NK-92 treated with Interleukin-12 subunit alpha and Interleukin-12 subunit beta, amount 100 ng/mL, for 24 hours (cell line): ENCODE measurements at places on chromosomes 1 and 21.

- DNase-seq, result no peak
Measured at GRCh38 chr21:29163341-29164115, 33.1 kb downstream of the MAP3K7CL start.

- no peak for DNase-seq
Measured at GRCh38 chr1:29284961-29285560, 48.7 kb downstream of the PTPRU start.

GRCh38 chr1:65581119-65581518 lies 160.7 kb downstream of the LEPR start:
- DNase-seq, result no peak

DNA sequence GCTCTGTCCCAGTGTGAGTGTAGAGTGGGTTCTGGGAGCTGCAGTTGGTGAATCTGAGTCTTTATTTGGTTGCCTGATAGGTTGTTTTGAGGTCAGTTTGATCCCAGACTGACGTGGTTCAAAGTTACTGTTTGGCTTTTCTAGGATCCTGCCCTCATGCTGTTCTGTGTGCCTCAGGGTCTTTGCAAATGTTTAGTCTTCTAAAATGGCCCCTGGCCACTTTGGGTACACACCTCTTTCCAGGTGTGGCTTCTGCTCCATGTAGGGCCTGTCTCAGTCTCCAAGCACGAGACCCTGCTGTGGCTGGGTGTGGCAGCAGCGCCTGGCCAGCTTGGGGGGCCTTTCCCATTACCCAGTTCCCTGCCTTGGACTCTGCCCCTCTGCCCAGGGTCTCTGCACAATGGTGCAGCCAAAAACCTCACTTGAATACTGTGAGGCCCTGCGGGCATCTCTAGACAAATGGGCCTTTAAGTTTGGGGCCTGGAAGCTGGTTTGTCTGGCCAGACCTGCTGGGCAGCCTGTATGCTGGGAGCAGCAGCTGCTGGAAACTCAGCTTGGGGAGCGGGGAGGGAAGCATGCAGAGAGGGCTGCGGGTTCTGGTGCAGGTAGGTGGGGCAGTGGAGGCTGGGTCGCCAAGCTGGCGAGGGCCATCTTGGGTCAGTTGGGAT lies 5.6 kb downstream of the PTPRF start:
- DNase-seq, result no peak

DNA sequence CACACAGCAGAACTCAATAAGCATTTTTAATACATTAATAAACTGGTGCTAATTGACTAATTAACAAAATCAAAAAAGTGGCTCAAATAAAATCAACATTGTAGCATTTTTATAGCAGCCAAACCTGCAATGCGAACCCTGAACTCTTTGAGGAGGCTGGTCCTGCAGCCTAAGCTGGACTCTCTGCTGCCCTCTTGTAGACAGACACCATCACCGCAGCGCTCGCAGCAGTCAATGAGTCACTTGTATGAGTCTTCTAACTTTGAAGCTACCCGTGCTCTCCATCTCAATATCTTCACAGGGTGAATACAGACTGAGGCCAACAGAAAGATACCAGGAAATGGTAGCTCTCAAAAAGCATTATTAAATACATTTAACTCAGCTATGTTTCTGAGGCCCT lies 9.7 kb upstream of the KRTAP7-1 start:
- peak; percentile 23 for DNase-seq

DNA sequence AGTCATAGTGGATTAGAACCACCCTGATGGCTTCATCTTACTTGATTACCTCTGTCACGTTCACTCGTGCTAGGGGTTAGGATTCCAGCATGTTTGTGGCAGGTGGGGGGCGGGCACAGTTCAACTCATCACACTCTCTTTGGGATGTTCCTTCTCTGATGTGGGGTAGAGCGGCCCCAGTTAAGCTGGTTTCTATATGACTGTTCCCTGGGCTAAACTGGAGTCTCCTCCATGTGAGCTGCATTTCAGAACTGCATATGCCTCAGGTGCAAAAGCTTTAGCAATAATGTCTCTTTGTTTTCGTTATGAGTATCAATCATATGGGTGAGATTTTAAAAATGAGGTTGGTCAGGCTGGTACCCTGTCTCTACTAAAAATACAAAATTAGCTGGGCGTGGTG lies 393.2 kb downstream of the RPS6KC1 start:
- no peak for DNase-seq

GRCh38 chr21:43797415-43797814 lies 8.0 kb downstream of the RRP1 start:
- no peak for DNase-seq

DNA sequence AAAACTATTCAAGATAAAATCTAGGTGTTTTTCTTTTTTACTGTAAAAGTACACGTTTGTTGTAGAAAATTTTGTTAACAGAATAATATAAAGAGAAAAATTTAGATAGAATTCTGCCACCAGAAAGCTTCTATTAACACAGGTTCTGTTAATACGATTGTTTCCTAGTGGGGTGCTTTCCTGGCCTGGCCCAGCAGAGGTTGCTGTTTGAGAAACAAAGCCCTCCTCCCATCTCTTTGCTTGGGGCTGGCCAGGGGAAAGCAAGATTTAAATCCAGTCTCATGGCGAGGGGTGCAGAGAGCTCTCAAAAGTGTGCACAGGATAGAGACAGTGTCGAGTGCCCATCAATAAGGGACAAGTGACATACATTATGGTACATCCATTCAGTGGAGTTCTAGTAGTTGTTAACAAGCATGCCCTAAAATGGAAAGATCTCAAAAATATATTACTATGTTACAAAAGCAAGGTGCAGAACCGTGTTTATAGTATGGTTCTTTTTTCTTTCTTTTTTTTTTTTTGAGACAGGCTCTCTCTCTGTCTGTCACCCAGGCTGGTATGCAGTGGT lies 14.6 kb upstream of the ACBD3 start:
- no peak for DNase-seq

DNA sequence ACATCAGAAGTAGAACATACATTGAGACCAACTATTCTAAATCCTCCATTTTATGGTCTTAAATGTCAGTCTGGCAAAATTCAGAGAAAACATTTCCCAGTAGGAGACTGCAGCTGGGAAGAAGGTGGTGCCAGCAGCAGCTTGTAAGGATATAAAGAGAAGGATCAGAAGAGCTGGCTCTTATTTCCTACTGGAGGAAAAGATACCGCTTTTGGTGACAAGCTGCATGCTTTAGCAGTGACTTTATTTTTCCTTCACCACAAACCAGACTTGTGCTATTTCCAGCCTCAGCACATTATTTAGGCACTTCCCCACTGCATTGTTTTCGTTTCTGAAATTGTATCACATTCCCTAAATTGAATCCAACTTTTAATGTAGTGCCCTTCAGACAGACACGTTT lies 28.4 kb downstream of the RNF11 start:
- DNase-seq, result no peak

- DNase-seq, result no peak
Measured at GRCh38 chr1:107677697-107678096, 287.3 kb downstream of the VAV3 start.

- no peak for DNase-seq
Measured at GRCh38 chr1:43448955-43449707, 4.6 kb downstream of the HYI start.

GRCh38 chr1:17617787-17618557 lies 78.5 kb downstream of the ARHGEF10L start:
- no peak for DNase-seq

DNA sequence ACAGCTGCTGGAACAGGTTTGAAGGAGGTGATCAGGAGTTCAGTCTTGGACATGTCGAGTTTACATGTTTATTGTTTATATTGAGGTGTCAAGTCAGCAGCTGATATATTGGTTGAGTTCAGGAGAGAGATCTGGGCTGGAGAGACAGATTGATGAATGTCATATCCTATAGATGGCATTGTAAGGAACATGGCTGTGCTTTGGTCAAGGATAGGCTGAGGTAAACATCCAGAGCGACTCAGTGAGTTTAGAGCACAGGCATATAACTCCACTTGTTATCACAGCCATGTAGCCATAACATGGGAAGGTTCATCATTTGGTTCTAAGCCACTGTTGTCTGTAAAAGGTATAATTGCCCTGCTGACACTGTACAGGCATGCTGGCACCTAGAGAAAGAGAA lies 5.5 kb upstream of the MYOCOS start:
- no peak for DNase-seq

DNA sequence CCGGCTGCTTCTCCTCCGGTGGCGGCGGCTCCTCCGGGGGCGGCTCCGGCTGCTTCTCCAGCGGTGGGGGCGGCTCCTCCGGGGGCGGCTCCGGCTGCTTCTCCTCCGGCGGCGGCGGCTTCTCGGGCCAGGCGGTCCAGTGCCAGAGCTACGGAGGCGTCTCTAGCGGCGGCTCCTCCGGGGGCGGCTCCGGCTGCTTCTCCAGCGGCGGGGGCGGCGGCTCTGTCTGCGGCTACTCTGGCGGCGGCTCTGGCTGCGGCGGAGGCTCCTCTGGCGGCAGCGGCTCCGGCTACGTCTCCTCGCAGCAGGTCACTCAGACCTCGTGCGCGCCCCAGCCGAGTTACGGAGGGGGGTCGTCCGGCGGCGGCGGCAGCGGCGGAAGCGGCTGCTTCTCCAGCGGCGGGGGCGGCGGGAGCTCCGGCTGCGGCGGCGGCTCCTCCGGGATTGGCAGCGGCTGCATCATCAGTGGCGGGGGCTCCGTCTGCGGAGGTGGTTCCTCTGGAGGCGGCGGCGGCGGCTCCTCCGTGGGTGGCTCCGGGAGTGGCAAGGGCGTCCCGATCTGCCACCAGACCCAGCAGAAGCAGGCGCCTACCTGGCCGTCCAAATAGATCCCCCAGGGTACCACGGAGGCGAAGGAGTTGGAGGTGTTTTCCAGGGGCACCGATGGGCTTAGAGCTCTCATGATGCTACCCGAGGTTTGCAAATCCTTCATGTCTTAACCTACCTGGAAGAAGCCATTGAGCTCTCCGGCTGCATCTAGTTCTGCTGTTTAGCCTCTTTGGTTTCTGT lies 2.0 kb downstream of the LORICRIN start:
- DNase-seq, result no peak

GRCh38 chr1:153087652-153088051 lies 6.7 kb downstream of the SPRR2E start:
- no peak for DNase-seq

- no peak for DNase-seq
Measured at GRCh38 chr1:40706626-40707025, 15.1 kb downstream of the NFYC start.

DNA sequence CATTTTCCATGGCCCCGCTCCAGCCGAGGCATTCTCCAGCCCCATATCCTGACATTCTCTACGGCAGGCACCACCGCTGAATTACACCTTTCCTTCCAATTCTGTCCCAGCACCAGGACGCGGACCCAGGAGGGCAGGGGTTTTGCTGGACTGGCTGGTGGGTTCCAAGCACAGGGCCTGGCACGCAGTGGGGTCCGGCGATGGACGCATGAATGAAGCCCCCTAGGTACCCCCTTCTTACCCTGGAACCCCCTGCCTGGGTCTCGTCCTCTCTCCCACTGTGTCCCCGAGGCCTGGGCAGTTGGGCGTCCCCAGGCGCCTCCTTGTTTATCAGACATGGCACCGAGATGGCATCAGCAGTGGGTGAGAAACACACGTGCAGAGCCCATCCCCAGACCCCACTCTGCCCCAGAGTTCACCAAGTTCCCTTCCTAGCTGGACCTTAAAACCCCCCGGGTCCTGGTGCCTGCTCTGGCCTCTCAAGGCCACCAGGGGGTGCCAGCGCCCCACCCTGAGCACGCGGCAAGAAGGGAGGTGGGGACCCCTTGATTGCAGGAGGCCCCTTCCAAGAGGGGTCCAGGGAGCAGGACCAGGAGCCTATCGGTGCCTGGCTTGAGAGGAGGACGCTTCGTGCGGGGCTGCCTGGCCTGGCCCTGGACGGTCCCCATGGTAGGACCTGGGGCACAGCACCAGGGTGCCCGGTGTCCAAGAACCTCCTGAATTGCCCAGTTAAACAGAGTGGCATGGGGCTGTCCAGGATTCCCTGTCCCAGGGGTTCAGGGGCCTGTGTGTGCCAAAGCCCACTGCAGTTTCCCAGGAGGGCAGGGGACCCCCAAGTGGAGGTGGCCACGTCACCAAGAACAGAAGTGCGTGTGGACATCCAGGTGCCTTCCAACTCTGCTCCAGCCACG lies 46.1 kb downstream of the MEGF6 start:
- DNase-seq, result no peak

DNA sequence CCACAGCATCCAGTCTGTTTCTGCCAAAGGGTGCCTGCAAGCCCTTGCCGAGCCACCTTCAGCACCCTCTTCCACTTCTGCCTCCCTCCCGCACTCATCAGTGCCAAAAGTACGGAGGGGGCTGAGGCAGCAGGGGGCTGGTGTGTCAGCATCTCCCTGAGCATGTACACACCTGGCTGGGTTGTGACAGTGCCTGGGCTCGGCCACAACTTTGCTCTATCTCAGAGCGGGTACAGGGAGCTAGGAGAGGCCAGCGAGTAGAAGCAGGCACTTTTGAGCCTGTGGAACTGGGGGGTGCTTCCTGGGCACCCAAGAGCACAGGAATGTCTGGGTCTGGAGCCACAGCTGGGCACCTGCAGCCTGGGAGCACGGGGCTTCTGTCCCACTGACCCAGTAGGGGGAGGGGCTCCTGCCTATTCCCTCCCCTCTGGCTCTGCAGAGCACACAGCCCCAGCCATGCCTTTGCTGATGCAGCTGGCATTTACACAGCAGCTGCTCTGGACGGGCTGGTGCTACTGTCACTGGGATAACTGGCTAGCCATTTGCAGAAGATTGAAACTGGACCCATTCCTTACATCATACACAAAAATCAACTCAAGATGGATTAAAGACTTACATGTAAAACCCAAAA lies 319.8 kb upstream of the RRP15 start:
- no peak for DNase-seq

DNA sequence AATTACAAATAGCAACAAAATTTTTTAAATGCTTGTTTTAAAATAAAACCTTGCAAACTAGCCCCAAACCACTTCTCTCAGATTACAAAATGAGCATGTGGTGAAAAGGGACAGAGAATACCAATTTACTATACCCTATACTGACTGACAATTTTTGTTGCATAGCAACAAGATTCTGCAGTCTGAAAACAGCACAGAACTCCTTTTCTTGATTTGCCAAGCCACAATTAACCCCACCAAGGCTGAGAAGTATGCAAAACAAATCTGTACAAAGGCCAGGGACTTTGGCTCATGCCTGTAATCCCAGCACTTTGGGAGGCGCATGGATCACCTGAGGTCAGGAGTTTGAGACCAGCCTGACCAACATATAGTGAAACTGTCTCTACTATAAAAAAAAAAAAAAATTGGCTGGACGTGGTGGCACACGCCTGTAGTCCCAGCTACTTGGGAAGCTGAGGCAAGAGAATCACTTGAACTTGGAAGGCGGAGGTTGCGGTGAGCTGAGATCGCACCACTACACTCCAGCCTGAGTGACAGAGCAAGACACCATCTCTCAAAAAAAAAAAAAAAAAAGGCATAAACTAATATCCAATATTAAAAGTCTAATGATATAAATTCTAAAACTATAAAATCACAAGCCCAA lies 21.8 kb downstream of the ENAH start:
- DNase-seq, result no peak
